ENCODE measurements at places on chromosomes 1 and 21. TPM values are rescaled to one million over a fixed set of nuclear protein-coding genes. Genes with fewer than 3 reads are reported as not detected.

Gene REN
- not detected for total RNA-seq

Gene DEPDC1
- total RNA-seq, result 36.5 TPM

Gene MED8
- 60.4 TPM for total RNA-seq

Gene MARK1
- not detected for total RNA-seq

Gene KIF17
- not detected for total RNA-seq

DNA sequence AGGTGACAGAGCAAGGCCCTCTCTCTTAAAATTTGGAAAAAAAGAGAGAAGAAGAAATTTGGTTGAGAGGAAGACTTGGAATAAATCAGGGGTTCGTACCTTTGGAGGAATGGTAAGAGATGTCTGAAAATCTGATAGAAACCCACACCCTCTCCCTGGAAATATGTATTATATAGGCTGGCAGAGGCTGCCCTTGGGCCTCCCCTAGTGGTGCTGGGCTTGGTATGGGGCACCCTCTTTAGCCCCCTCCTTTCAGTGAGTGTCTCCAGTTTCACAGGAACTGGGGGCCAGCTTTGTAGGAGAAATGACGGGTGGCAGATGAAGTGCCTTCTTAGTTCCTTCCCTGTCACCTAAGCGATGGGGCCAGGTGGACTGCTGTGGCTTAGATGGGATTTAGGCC, 82.9 kb upstream of the SLC2A1 start:
- no peak for DNase-seq

DNA sequence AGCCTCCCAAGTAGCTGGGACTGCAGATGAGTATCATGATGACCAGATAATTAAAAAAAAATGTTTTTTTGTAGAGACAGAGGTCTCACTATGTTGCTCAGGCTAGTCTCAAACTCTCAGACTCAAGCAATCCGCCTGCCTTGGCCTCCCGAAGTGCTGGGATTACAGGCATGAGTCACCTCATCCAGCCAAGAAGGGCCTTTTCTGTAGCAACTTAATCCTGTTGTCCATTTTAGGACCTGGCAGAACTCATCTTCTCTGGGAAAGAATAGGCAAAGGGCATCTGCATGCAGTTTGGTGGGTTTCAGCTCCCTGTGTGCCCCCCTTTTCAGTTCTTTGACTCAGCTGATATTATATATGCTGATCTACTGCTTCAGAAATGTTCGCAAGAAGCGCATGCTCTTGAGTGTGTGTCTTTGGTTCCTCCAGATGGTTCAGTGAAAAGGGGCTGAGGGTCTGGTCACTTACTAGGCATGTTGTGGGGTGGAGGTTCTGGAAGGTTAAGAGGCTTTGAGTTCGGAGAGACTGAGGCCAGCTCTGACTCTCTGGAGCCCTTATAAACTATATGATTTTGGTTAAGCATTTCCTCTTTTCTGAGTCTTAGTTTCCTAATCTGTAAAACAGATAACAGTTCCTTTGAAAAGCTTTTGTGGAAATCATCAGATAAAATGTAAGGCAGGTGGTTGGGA, 19.4 kb upstream of the SRSF4 start:
- peak; percentile 41 for DNase-seq

DNA sequence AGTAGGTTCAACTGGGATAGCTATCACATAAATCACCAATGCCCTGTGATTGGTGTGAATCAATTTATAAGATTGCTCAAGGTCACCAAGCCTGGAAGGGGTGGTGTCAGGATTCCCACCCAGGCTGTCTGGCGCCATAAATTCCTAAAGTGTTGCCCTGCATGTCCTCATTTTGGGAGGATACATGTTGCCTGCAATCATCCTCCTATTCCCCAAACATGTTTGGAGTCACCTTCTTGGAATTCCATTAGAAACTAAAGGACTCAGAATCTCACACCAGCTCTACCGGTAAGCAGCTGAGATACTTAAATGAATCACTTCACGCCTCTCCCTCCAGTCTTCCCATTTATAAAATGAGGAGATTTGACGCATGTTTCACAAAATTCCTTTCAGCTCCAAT, 54.1 kb upstream of the SLC45A1 start:
- DNase-seq, result no peak

DNA sequence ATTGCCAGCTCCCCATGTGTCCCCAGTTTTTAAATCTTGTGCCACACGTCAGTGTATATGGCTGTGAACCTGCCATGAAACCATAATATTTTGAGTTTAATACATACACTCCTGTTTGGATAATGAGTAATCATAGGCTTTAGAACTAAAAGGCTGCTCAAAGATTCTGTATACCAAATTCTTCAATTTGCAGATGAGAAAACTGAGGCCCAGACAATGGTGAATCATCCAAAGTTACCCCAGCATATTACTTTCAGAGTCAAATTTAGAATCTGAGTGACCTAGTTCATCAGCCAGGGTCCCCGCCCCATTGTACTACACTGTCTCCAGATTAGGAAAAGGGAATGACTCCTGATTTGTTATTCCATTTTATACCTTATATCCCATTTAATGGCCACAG, 224.6 kb downstream of the FGGY start:
- DNase-seq, result no peak

DNA sequence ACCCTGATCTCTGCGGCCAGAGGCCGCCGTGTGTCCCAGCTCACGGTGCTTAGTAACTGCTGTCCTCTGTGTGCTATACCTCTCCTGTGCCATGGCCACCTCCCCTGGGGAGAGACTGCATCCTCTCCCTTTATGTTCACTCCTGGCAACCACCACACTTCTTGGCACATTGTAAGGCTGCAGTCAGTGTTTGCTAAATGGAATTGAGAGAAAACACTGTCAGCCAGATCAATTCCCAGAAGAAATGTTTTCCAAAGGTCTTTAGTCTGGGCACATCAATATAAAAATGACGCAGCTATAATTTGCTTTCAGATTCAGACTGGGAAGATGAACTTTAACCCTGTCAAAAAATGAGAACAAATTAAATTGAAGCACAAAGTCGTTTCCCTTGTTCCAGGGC, 96.8 kb downstream of the BEND5 start:
- DNase-seq, result no peak

GRCh38 chr1:206472024-206472423, 1.7 kb downstream of the IKBKE start:
- no peak for DNase-seq

DNA sequence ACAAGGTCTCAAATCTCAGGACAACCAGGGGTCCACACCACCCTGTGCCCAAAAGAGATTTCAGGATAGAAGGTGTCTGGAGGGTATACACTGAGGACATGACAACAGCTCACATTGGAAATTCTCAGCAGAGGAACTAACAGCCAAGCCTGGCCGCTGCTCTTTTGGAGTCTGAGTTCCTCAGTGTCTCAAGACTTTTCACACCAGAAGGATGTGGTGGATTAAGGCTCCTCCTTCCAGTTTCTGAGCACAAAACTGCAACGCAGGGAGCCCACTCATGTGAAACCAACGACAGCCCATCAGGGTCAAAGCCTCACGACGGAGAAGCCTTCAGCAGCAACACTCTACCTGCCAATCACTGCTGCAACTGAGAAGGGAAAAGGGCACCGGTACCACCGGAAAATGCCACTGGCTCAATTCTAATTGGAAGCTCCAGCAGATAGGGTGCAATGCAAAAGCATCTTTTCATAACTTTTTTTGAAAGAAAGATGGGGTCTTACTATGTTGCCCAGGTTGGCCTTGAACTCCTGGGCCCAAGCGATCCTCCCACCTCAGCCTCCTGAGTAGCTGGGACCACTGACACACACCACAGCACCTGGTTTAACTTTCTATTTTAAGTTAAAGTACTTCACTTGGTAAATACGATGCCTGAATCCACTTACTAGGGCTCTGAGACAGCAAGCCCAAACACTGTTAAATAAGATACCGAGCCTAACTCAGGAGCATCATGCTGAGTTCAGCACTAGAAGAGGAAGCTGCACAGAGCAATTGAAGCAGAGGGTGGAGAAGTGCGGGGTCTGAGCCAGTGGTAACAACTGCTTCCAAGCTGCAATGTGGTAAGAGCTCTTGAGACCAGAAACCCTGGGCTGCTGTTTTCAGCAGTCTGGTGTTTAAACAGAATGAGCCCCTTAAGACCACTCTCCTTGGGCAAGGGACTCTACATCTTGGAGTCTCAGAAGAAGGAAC, 7.8 kb downstream of the CAPZB start:
- no peak for DNase-seq

DNA sequence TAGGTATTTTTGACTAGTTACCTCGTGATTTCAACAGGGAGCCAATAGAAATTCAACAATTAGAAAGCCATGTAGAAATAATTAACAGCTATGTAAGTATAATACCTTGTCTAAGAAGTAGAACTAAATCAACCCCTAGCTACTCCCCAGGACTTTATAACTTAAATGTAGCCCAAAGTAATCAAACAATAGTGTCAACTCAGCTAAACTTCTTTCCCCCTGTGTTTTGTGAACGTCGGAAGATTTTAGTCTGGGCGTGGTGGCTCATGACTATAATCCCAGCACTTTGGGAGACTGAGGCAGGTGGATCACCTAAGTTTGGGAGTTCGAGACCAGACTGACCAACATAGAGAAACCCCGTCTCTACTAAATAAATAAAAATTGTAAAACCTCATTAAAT, 579.9 kb upstream of the NCAM2 start:
- no peak for DNase-seq

GRCh38 chr1:2231532-2232254, 3.6 kb downstream of the SKI start:
- DNase-seq, result peak; percentile 78

DNA sequence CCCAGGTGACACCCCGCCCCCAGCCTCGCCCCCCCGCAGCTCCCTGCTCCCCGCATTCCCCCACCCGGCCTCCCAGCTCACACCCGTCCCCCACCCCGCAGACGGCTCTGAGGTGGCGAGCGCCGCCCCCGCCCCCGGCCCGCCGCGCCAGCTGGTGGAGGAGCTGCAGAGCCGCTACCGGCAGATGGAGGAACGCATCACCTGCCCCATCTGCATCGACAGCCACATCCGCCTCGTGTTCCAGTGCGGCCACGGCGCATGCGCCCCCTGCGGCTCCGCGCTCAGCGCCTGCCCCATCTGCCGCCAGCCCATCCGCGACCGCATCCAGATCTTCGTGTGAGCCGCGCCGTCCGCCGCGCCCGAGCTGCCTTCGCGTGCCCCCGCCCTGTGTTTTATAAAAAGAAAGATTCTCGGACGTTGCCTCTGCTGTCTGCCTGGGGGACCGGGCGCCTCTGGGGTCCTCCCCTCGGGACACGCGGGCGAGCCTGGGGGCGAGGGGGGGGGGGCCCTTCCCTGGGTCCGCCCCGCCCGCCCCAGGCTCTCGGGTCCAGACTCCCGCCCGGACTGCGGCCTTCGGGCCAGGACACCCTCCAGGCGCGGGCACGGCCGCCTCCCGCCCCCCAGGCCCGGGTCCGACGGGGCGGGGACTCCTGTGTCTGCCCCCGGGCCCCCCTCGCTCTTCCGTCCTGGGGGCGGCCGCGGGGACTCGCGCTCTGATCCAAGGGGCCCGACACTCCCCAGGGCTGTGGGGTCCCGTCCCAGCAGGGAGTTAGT, 1.6 kb upstream of the MMP23B start:
- DNase-seq, result no peak

DNA sequence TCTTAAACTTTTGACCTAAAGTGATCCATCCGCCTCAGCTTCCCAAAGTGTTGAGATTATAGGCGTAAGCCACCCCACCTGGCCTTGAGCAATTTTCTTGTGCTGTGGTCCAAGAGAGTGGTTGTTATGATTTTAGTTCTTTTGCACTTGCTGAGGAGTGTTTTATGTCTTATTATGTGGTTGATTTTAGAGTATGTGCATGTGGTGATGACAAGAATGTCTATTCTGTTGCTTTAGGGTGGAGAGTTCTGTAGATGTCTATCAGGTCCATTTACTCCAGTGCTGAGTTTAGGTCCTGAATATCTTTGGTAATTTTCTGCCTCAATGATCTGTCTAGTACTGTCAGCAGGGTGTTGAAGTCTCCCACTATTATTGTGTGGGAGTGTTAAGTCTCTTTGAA, 11.2 kb upstream of the S100B start:
- no peak for DNase-seq

- peak; percentile 73 for DNase-seq
Observed at GRCh38 chr1:175822580-175822979, 79.2 kb upstream of the TNR start.

GRCh38 chr1:158185770-158186169, 5.1 kb downstream of the CD1D start:
- DNase-seq, result no peak

- DNase-seq, result no peak
Observed at GRCh38 chr1:3993619-3994375, 93.7 kb upstream of the C1orf174 start.

DNA sequence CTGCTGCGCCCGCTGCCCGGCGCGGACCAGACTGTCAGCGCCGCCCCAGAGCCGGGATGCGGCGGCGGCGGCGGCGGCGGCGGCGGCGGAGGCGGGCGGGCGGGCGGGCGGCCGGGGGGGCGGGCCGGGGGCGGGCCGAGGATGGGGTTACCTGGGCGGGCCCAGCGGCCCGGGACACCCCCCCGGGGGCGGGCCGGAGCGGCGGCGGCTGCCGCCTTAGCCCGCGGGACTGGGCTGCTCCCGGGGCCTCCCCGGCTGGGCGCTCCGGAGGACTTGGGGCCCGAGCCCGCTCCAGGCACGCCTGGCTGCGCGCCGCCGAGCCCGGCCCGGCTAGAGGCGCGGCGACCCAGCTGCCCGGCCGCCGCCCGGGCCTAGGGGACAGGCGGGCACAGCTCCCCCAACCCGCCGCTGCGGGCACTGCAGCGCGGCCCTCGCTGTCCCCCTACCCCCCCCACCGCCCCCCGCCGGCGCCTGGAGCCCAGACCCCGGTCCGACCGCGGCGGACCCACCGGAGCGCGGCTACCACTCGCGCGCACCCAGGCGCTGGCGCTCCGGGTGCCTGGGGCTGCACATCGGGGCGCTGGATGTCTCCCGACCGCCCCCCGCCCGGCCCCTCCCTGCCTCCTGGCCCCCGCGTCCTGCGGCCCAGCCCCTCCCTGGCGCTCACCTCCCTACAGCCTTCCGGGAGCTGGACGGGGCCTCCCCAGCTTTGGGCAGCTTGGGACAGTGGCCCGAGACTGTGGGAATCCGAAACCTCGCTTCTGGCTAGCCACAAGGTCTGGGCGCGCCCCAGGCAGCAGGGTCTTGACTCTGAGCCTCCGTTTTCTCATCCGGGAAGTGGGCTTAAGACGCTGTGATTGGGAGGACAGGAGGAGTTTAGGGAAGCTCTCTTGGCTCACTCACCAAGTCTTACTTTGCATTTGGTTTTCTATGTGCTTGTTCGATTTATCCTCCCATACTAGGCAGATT, at the start of gene WNT4:
TSS of gene WNT4 (minus strand) at position 33 of the 969 bp plus-strand sequence. CDS start 175 bp downstream, outside the sequence.
- peak; percentile 43 for DNase-seq

DNA sequence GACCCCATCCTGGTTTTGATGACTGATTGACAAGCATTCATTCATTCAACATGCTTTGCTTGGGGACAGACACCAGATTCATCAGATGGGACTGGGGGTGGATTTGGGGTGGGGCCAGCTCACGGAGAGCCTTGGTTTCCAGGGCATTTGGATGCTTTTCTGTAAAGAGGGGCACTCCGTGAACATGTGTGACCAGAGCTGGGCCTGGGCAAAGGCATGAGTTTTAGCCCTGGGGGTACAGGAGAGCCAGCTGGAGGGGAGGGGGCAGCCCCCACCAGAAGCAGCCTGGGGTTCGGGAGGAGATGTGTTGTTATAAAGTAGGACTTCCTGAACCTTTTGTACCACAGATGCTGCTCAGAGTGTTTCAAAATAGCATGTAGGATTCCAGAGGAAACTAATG, 99.7 kb downstream of the RIPK4 start:
- DNase-seq, result no peak

- no peak for DNase-seq
Observed at GRCh38 chr1:230629511-230629910, 12.8 kb upstream of the COG2 start.

GRCh38 chr1:226111883-226112261, 49.4 kb downstream of the H3-3A start:
- DNase-seq, result no peak
